CD4-positive, alpha-beta memory T cell (primary cell): ENCODE measurements at places on chromosomes 3 and 15.

GRCh38 chr3:14767245-14768051 is 51.3 kb upstream of the FGD5 start:
- H3K27me3 ChIP-seq = no peaks in the 10 kb centered on the region
- no peak overlapping the region for H3K27ac ChIP-seq
- no peaks in the 10 kb centered on the region for H3K36me3 ChIP-seq
- H3K4me1 ChIP-seq = no peaks in the 10 kb centered on the region

- H3K36me3 ChIP-seq = no peaks in the 10 kb centered on the region
- H3K4me3 ChIP-seq = no peak overlapping the region
- H3K4me1 ChIP-seq = no peaks in the 10 kb centered on the region
- no peaks in the 10 kb centered on the region for H3K27me3 ChIP-seq
- H3K27ac ChIP-seq = no peak overlapping the region
Measured at GRCh38 chr15:27244047-27244446, 273.1 kb downstream of the GABRG3 start.

- H3K27ac ChIP-seq = no peak overlapping the region
- DNase-seq = no peak
- H3K36me3 ChIP-seq = peaks cover 36% of the 10 kb centered on the region
- no peak overlapping the region for H3K4me3 ChIP-seq
Measured at GRCh38 chr3:124993466-124993865, 58.9 kb upstream of the MUC13 start.

GRCh38 chr3:37891227-37891626 is 29.5 kb downstream of the CTDSPL start:
- H3K27ac ChIP-seq = no peak overlapping the region
- no peak overlapping the region for H3K4me3 ChIP-seq
- no peaks in the 10 kb centered on the region for H3K27me3 ChIP-seq

DNA sequence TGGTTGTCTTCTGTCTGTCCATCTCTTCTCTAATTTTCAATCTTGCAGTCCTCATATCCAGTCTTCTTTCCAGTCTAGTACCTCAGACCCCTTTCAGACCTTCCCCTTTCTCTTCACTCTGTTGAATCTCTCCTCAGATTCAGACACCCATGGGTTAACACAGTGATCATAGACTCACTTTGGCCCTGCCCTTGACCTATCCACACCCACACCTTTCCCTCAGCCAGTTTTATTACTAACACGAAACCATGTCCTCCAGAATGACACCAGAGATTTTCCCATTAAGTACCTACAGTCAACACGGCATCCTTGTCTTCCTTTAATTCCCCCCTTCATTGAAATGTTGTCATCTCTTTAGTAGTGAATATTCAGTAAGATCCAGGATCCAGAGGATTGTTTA is 74.5 kb upstream of the UBE2E2 start:
- no peaks in the 10 kb centered on the region for H3K4me1 ChIP-seq
- no peak for DNase-seq
- H3K36me3 ChIP-seq = no peaks in the 10 kb centered on the region
- no peak overlapping the region for H3K27ac ChIP-seq

- peak; percentile 75 for DNase-seq
- H3K27me3 ChIP-seq = no peaks in the 10 kb centered on the region
- peak overlapping the region; percentile 44 for H3K27ac ChIP-seq
- peak overlapping the region; percentile 25 for H3K4me3 ChIP-seq
- H3K4me1 ChIP-seq = peaks cover 47% of the 10 kb centered on the region
Measured at GRCh38 chr15:64430000-64430735, 30.2 kb upstream of the ZNF609 start.

DNA sequence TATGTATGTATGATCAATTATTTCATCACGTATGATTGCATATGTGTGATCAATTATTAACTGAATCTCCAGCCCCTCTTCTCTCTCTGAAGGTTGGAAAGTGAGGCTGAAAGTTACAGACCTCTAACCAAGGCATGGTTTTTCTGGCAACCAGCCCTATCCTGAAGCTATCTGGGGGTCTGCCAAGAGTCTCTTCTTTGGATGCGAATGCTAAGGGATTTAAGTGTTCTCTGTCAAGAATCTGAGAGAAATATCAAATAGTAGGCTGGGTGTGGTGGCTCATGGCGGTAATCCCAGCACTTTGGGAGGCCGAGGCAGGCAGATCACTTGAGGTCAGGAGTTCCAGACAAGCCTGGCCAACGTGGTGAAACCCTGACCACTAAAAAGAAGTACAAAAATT is 8.1 kb downstream of the NKTR start:
- no peak overlapping the region for H3K4me3 ChIP-seq
- no peak for DNase-seq
- H3K27ac ChIP-seq = no peak overlapping the region
- peaks cover 75% of the 10 kb centered on the region for H3K4me1 ChIP-seq

DNA sequence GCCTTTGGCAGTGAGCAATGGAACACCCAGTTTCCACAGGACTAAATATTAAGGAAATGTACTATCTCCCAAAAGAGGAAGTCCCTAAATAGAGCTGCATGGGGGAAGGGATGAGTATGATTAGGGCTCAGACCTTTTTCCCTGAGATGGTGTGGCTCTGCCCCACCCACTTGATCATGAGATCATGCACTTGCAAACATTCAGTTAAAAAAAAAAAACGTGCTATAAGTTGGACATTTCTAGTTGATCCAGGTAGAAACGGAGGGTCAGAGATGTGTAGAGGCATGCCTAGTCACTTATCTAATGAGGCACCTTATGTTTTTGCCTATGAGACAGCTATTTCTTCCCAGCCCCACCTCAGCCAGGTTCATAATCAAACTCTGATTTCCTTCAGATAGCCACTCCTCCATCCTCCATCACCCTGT is 24.5 kb upstream of the SSR3 start:
- no peak overlapping the region for H3K4me3 ChIP-seq
- H3K4me1 ChIP-seq = peaks cover 4% of the 10 kb centered on the region
- no peaks in the 10 kb centered on the region for H3K36me3 ChIP-seq
- no peaks in the 10 kb centered on the region for H3K27me3 ChIP-seq
- DNase-seq = no peak
- H3K27ac ChIP-seq = no peak overlapping the region

GRCh38 chr3:21533002-21533401 is 218.0 kb downstream of the ZNF385D start:
- H3K36me3 ChIP-seq = no peaks in the 10 kb centered on the region
- DNase-seq = no peak
- no peak overlapping the region for H3K27ac ChIP-seq
- no peaks in the 10 kb centered on the region for H3K27me3 ChIP-seq
- H3K4me1 ChIP-seq = no peaks in the 10 kb centered on the region
